DMS79 treated with DMSO at 0.1 percent for 48 hours (cell line): ENCODE measurements at places on chromosomes 5 and 9.

DNA sequence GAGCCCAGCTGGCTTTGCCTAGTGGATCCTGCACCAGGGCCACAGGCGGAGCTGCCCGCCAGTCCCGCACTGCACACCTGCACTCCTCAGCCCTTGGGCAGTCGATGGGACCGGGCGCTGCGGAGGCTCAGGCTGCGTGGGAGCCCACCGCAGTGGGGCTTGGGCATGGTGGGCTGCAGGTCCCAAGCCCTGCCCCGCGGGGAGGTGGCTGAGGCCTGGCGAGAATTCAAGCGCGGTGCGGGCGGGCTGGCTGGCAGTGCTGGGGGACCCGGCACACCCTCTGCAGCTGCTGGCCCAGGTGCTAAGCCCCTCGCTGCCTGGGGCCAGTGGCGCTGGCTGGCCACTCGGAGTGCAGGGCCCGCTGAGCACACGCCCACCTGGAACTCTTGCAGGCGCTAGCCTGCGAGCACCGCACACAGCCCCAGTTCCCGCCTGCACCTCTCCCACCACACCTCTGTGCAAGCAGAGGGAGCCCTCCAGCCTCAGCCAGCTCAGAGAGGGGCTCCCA, 125.7 kb upstream of the OTULINL start:
- DNase-seq, result no peak

- peak; percentile 26 for DNase-seq
Measured at GRCh38 chr9:98222885-98223691, 30.7 kb upstream of the CORO2A start.

DNA sequence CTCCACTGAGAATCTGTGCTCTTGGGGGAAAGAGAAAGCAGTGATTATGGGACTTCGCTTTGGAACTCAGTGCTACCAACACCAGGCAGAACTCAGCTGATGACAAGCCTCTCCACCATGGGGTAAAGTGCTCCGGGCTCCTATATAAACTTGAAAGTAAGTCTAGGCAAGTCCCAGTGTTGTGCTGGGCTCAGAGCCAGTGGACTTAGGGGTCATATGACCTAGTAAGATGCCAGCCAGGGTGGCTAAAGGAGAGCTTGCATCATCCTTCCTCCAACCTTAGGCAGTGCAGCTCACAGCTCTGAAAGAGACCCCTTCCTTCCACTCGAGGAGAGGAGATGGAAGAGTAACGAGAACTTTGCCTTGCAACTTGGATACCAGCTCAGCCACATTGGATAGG, 35.1 kb upstream of the FREM1 start:
- no peak for DNase-seq

GRCh38 chr5:126486332-126486731, 63.1 kb downstream of the GRAMD2B start:
- no peak for DNase-seq

- no peak for DNase-seq
Measured at GRCh38 chr5:403995-404394, 39.0 kb upstream of the EXOC3 start.

DNA sequence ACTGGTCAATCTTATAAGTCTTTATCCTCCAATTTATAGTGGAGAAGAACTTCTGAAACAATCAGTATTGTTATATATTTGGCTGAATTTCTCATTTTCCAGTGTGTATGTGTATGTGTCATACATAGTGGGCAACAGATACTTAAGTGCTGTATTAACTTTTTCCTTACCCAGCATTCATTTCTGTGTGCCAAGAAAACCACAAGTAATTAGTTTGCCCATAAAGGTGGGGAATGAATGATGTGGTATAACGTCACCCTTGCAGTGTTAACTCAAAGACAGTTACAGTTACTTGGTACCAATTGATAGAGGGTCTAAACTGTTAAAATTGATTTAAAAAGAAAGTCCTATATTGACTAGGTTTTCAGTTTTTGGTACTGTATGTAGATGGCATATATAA, 2.0 kb downstream of the OGN start:
- no peak for DNase-seq

- no peak for DNase-seq
Measured at GRCh38 chr5:16735101-16736060, 118.6 kb upstream of the RETREG1 start.

GRCh38 chr5:37002176-37002751, 125.7 kb downstream of the NIPBL start:
- no peak for DNase-seq

- no peak for DNase-seq
Measured at GRCh38 chr5:40560474-40561110, 119.1 kb upstream of the PTGER4 start.

DNA sequence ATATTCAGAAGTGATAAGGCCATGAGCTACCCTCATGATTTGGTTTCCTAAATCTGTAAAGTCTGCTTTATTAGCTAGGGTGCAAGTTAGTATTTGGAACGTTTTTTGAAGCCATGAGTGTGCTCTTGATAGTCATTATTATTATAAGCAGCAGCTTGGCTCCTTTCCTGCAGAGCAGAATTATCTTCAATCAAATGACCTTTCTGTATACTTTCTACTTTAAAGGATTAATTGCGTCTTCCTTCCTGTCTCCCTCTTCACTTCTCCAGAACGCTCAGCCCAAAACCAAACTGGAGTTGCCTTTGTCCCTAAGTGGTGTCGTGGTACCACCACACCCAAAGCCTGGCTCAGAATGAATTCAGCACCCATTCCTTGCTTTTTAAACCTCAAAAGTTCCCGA, 211.3 kb downstream of the ARHGAP26 start:
- no peak for DNase-seq

GRCh38 chr5:91642581-91642980, 259.5 kb upstream of the ARRDC3 start:
- DNase-seq, result no peak

GRCh38 chr5:151935135-151935695, 10.6 kb upstream of the GLRA1 start:
- peak; percentile 99 for DNase-seq

DNA sequence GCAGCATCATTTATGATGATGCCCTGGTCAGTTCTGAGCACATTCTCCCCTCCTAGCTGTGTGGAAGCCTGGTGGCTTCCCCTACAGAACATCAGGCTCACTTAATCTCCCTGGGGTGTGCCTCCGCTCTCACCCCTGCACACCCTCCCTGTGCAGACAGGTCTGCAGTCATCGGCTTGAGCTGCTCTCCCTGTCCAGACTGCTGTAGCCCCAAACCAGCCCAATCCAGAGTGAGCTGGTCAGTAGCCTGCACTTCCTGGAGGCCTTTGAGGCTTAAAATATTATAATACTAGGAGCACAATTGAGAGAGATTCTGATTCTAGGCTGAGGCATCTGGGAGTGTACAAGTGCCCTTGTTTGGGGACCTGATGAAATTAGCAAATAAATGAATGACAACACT, 60.2 kb downstream of the PPARGC1B start:
- DNase-seq, result no peak

- peak; percentile 55 for DNase-seq
Measured at GRCh38 chr5:141849415-141850243, 28.6 kb downstream of the PCDH1 start.

DNA sequence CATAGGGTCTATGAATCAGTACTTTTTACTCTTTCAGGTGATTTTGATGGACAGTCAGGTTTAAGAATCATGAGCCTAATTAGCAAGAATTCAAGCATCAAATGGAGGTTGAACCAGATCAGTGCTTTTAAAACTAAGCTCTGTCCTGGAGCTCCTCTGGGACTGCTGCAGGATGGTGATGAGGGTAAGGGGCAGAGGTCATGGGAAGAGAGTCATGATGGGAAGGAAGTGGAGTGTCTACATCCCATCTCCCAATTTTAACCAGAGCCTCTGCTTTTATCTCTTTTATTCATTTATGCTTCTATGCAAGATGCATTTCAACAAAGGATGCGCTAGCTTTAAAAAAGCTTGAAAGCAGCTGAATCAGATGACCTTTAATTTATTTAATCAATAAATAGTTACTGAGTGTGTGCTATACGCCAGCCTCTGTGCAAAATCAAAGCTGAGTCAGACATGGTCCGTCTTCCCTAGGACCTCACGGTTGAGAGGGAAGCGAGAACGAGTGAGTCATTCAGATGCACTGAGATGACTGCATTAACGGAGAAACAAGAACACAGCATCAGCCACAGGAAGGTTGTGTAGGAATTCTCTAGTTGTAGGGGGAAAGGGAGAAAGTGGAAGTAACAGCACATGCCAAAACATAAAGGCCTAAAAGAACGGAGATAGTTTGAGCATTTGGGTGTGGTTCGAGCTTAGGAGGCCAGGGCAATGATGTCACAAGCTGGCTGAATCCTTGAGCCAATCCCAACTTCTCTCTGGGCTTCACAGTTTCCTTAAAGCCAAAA, 441.6 kb upstream of the BRINP1 start:
- no peak for DNase-seq

GRCh38 chr5:10315824-10316509, 8.3 kb upstream of the CMBL start:
- no peak for DNase-seq

- peak; percentile 36 for DNase-seq
Measured at GRCh38 chr5:139882961-139883539, 87.4 kb downstream of the PSD2 start.

DNA sequence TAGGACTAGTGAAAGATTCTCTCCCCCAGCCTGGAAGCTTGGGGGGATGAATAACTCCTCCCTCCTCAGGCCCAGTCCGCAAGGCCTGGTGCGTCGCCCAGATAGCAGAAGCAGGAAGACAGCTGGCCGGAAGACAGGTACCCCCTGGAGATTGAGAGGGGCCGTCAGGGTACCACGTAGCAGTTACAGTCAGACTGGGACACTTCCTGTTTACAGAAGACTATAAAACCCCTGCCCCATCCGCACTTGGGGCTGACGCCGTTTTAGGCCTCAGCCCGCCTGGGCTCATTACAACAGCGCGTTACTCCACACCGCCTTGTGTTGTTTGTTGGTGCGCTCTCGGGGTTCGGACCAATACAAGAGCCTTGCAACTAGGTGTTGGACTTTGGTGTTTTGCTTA, 15.4 kb downstream of the SEMA6A start:
- no peak for DNase-seq

- no peak for DNase-seq
Measured at GRCh38 chr5:43134019-43134418, 13.3 kb downstream of the ZNF131 start.

DNA sequence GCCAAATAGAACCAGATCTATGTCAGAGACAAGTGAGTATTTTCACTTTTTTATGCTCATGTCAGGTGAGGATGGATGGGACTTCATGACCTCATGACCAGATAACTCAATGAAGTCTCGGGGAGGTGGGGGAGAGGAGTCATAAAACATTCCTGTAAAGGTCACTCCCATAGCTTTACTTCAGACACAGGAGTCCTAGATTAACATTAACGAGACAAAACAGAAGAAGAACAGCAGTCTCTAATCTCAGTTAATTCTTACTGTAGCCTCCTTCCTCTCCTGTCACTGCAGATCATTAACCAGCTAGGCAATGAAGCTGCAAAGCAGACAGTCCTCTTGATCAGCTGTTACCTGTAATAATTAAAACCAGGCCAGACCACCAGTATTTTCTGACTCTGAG, 11.2 kb downstream of the CRHBP start:
- DNase-seq, result no peak

GRCh38 chr9:129306318-129306973, 128.4 kb upstream of the IER5L start:
- DNase-seq, result no peak

- no peak for DNase-seq
Measured at GRCh38 chr5:1750469-1750868, 49.2 kb downstream of the MRPL36 start.

- DNase-seq, result no peak
Measured at GRCh38 chr5:181217111-181217802, 5.8 kb upstream of the TRIM41 start.

DNA sequence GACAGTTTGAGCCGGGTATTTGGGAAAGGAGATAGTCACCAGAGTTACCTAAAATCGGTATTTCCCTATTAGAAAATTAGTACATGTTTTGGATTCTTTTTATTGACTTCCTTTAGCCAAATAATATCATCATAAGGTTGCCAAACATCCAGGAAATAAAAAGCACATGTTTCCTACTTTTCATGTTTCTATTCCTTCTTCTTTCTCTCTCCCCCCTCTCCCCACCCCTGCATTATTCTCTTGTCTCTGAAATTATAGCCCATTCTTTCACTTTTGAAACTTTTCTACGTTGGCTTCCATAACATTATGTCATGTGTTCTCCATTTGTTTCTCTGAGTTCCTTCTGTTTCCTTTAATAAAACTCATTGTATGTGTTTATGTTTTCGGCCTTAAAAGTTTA, 161.9 kb downstream of the ALDH1A1 start:
- DNase-seq, result no peak

DNA sequence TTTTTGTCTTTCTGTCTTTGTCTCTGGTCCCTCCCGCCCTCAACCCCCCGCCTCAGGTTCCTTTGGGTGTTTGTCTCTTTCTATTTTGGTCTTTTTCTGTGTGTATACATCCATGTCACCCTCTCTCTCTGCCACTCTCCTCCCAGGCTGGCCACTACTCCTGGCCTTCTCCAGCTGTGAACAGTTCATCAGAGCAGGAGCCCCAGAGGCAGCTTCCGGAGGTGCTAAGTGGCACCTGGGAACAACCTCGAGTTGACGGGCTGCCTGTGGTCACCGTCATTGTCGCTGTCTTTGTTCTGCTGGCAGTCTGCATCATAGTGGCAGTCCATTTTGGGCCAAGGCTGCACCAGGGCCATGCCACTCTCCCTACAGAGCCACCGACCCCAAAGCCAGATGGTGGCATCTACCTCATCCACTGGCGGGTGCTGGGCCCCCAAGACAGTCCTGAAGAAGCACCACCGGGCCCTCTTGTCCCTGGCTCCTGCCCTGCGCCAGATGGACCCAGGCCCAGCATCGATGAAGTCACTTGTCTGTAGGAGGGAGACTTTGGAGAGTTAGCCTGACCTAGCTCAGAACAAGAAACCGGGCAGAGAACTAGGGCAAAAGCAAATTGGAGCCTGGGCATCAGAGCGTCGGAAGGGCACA, 1.7 kb downstream of the SMIM33 start:
- DNase-seq, result no peak

GRCh38 chr5:59542851-59543820, 350.4 kb downstream of the PDE4D start:
- DNase-seq, result peak; percentile 70

GRCh38 chr5:58933891-58934628, 351.2 kb downstream of the RAB3C start:
- no peak for DNase-seq

GRCh38 chr5:178564811-178565550, 25.2 kb downstream of the COL23A1 start:
- DNase-seq, result no peak

DNA sequence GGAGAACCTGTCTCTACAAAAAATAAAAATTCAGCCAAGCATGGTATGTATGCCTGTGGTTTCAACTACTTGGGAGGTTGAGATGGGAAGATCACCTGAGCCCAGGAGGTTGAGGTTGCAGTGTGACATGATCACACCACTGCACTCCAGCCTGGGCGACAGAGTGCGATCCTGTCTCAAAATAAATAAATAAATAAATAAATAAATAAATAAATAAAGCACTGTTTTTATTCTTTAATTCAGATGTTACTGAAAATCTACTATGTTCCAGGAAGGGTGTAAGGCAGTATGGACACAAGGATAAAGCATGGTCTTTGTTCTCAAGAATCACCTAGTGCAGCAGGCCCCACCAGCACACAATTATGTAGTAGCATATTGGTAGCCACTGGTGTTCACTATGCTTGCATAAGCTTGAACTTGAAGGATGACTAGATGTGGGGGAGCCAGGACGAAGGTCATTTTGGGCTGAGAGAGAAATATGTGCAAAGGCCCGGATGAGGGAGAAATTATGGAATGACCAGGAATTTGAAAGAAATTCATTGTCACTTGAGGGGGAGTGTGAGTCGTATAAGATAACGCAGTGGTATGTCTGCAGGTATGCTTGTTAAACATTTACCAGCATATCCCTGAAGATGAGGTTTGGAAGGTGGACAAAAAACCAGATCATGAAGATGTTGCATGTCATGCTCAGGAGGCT, 70.2 kb upstream of the CD180 start:
- no peak for DNase-seq
